ENCODE measurements at places on chromosomes 11 and 22.

DNA sequence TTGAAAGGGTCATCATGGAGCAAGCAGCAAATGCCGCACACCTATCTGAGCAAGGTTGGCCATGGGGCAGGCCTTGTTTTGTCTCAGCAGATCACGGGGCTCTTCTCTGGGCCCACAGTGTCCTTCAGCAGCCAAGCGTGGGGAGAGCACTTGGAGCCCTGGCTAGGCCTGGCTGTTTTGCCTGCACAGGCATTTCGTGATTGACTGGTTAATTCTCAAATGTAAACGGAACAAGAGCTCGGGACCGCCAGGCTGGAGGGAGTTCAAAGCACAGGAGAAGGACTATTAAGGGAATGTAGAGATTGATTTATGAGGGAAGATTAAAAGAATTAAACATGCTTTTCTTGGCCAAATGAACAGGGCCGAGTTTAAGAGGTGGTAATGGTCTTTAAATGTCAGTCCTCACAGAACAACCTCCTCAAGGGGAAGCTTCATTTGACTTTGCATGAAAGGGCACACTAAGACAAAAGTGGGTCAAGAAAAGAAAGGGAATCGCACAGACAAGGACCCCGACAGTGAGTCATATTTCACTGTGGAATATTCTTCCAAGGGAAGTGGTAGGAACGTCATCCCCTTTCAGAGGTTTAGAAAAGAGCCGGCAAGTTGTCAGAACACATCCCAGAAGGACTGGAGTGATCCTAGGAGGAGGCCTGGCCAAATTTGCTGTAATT is 20.7 kb downstream of the SPON1 start:
- DNase-seq: no peak

- no peak for DNase-seq
Measured at GRCh38 chr11:121890946-121891515, 225.0 kb downstream of the BLID start.

GRCh38 chr11:47148903-47149531 is 27.7 kb downstream of the ARFGAP2 start:
- no peak for DNase-seq

- DNase-seq: no peak
Measured at GRCh38 chr11:56716379-56716854, 17.5 kb downstream of the OR9G1 start.

- DNase-seq: no peak
Measured at GRCh38 chr11:131814108-131814507, 443.7 kb downstream of the NTM start.

GRCh38 chr11:19843079-19843478 is 130.4 kb downstream of the NAV2 start:
- no peak for DNase-seq

GRCh38 chr11:122897606-122898210 is 15.1 kb downstream of the JHY start:
- DNase-seq: no peak

DNA sequence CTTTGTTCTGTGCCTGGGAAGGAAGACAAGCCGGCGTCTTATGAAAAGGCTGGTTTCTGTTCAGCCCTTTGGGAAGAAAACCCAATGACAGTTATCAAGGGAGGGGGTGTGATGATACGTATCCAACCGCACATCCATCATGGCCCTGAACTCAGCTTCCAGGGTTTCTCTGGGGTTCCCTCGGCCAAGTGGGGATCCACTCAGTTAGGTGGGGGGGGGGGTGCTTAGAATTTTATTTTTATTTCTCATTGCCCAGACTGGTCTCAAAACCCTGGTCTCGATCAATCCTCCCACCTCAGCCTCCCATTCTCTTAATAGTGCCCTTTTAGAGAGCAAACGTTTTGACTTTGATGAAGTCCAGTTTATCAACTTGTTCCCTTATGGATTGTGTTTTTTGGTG is 25.7 kb downstream of the KCNQ1 start:
- no peak for DNase-seq

DNA sequence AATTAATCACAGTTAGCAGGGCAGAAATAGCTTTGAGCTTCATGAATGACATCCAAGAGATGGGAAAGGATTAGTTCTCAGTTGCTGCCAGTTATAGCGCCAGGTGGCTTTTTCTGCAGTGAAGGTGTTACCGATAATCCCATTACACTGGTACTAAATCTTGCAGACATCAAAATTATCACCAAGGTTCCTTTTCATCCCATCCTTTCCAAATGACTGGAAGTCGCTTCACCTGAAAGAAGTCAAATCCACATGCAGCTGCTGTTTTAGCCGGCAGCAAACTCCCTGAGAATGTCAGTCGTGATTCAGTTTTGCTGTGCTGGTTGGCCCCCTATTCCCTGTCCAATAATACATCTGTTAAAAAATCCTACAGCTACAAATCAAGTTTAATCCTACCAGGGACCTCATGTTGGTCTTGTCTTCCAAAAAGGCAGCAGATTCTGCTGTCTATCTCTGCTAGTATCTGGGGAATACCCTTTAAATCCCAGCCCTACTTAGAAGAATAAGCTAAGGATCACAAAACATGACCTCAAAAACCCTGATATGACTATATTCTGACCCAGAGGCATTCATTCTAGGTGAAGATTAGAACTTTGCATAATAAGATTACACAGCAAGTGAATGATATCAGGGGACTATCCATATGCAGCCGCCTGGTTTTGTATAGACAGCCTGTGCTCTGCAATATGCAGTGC is 31.7 kb downstream of the IMMP1L start:
- DNase-seq: no peak

- DNase-seq: no peak
Measured at GRCh38 chr11:76329983-76330382, 50.9 kb downstream of the THAP12 start.

DNA sequence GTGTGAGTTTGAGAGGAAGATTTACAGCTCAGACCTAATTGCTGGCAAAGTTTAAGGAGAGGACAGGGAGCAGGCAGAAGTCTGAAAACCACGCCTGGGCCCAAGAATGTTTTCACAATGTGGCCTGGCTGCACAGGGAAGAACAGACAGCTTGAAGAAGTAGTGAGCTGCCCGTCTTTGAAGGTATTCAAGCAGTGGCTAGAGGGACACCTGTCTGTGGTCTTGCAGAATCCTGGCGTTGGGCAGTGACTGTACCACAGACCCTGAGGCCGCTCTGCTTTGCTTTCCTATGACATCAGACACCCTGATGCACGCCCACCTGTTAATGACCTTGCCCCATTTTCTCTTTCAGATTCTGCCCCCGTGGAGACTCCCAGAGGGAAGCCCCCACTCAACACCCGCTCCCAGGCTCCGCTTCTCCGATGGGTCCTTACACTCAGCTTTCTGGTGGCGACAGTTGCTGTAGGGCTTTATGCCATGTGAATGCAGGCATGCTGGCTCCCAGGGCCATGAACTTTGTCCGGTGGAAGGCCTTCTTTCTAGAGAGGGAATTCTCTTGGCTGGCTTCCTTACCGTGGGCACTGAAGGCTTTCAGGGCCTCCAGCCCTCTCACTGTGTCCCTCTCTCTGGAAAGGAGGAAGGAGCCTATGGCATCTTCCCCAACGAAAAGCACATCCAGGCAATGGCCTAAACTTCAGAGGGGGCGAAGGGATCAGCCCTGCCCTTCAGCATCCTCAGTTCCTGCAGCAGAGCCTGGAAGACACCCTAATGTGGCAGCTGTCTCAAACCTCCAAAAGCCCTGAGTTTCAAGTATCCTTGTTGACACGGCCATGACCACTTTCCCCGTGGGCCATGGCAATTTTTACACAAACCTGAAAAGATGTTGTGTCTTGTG is 6.6 kb upstream of the MCM5 start:
- no peak for DNase-seq

DNA sequence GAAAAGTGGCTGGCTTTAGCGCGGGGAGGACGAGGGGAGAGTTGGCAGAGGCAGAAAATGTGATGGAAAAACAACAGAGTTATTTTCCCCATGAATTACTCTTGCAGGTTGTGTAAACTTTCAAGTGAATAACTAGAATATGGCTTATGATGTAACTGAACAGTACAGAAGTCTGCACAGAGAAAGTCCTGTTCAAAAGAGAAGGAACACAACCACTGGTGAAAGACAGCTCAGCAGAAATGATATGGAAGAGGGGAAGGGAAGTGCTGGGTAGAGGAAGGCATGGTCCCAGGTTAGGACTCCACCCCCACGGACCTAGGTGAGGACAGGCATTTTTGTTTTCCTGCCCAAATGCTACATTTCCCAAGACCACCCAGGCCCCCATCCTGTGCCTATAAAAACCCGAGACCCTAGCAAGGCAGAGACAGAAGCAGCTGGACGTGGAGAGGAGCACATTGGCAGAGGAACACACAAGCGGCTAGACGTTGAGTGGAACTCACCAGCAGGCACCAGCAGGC is 77.7 kb downstream of the MAML2 start:
- no peak for DNase-seq

DNA sequence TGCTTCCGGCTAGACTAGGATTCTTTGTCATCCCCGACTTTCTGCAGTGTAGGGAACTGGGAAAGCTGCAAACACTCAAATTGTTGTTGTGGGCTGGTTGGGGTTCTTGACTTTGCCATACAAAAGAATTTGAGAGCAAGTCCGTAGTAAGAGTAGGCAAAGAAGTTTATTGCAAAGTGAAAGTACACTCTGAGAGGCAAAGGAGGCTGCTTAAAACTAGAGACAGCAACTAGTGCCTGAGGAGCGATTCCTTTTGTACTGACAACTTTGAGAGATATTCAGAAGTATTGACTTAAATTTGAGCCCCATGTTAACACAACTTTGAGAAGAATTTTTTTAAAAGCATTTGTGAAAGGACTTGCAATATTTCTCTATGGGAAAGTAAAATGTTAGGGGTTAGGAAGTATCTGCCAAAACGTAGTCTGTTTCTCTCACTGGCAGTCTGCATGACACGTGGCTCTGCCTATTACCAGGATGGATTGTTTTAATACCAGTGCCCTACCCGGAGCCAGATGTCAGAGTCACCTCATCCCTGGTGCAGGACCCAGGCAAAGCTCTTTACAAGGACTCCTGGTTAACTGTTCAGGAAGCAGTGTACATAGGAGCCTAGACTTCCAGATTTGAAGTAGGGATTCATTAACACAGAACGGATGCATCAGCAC is 85.0 kb upstream of the CLPB start:
- DNase-seq: no peak

DNA sequence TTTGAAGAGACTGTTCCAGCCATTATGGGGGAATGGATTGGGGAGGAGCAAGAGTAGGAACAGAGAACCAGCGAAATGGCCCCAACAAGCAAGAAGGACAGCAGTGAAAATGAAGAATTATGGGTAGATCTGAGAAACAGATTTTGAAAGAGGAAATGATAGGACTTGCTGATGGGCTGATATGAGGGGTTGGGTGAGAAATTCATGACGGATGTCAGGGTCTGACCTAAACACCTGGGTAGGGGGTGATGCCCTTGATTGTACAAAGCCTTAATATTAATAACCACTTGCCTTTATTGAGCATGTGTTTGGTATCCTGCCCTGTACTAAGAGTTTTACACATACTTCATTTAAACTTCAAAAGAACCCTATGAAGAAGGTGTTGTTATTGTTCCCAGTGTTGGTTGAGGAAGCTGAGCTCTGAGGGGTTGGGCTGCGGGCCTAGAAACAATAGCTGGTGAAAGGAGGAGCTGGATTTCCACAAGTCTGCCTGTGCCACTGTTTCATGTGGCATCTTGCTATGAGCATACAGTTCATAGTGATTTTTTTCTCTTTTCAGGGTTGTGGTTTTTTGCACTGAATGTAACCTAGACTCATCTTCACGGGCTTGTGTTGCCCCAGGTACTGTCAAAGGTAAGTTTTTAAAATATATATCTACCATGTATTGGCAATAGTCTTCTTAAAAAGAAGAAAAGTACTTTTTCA is 61.1 kb upstream of the TNRC6B start:
- DNase-seq: no peak

DNA sequence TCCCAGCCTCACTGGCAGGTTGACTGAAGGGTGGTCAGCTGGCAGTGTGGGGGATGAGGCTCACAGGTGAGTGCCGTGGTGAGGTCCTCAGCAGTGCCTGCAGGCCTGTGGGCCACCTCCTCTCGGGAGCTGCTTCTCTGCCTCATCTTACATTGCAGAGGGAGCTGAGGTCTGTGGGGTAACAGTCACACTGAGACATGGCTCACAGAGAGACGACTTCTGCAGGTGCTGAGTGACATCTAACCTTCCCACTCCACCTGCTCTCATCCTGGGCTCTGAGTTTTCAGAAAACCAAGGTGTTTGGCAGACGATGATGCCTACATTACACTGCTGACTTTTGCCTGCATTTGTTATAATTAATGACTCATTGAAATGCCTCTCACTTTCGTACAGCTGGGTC is 8.8 kb upstream of the SLC5A1 start:
- DNase-seq: no peak

GRCh38 chr11:113906038-113906437 is 1.4 kb downstream of the HTR3B start:
- no peak for DNase-seq

DNA sequence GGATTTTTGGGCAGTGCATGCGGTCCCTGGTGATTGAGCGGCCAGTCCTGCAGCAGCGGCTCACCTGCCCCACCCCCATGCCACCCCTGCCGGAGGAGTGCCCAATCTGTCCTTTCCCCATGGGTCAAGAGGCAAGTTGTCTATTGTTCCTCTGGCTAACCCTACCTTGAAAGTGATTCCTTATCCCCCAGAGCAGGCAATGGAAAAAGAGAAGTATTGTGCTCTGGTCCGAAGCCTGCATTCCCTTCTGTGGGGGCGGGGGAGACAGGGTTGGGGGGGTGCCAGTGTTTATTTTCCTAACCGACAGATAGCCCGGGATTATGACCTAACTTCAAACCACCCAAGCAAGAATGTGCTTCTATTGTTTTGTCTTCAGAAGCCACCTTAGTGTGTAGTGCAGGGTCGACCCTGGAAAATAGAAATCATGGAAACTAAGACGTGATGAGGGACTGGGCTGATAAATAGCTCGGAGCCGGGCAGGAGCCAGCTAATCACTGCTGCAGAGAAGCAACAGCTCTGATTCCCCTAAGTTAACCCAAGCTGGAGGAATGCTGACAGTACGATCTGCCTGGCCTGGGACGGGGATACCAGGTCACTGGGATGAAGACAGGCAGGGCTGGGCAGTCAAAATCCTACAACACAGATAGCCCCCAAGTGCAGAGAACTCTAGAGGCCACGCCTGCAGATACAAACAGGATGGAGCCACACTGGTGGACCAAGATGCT is 38.7 kb upstream of the ATXN10 start:
- DNase-seq: no peak

DNA sequence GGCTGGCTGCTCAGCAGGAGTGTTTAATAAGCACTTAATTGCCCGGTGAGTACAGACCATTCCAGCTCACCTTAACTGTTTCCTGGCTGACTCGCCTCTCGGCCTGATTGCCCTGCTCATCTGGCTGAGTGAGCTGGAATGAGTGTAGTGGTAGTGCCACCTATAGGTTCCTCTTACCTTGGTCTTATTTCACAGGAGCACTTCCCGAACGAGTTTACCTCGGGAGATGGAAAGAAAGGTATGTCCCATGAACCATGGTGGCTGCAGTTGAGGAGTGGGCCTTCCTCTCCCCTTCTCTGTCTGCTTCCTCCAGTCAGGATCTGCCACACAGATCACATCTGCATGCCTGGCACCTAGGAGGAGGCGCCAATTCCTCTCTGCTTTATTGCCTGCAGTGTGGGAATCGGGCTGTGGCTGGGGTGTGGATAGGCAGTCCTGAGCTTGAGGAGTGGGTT is 26.7 kb downstream of the UPB1 start:
- no peak for DNase-seq

Measured in CMK (cell line).